Activated CD4-positive, CD25-positive, alpha-beta regulatory T cell treated with anti-CD3 and anti-CD28 coated beads, Interleukin-2, amount 50 U/mL, for 72 hours (primary cell): ENCODE measurements at places on chromosomes 5 and 9.

- DNase-seq = no peak
Measured at GRCh38 chr5:140112685-140113179, 1.2 kb upstream of the PURA start.

DNA sequence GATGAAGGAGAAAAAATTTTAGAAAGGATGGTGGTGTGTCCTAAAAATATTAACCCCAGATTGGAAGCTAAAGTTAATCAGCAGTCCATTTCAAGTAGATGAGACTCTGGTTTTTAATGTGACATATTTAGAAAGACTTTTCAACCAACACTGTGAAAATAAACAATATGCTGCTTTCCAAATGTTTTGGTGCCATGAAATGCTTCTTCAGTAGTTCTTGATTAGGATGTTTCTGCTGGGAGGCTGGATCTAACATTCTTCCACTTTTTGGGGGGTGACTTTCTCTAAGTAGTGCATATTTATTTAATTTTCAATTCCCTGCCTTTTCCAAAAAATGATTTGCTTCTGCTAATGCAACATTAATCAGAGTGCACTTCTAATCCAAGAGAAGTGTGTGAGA, 593.3 kb upstream of the DMAC1 start:
- DNase-seq = no peak

- no peak for DNase-seq
Measured at GRCh38 chr9:135796784-135797485, 95.0 kb downstream of the KCNT1 start.

- no peak for DNase-seq
Measured at GRCh38 chr9:130633336-130634190, 30.8 kb upstream of the PRDM12 start.

DNA sequence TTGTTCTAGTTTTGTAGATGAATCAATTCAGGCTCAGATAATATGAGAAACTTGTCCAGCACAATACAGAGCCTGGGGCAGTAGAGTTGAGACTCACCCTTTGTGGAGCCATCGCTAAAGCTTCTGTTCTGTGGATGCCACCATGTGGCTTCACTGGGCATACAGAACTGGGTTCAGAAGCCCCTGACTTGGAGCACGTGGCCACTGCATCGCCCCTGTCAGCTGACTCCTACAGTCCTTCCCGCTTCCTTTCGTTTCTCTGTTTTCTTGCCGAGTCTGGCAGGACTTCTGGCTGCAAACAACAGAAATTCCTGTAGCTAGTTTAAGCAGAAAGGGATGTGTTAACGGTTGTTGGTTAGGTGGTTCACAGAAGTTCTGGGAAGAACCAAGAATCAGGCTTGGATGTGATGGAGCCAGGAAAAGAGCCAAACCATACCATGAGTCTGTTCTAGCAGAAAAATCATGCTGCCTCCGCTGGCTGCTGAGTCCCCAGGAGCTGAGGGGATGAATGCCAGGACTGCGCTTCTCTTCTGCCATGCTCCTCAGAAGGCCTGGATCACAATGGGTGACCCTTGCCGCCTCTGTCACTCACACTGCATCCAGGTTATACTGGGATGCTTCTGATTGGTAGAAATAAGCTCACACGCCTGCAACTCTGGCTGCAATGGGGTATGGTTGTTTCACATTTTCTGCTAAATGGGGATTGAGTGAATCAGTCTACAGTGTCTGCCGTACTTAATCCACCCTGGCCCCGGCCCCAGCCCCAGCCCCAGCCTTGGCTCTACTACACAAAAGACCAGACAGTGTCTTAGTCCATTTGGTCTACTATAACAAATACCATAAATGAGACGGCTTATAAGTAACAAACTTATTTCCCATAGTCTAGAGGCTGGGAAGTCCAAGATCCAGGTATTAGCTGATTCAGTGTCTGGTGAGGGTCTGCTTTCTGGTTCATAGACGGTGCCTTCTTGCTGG, 262.5 kb downstream of the GOLPH3 start:
- no peak for DNase-seq

- DNase-seq = no peak
Measured at GRCh38 chr9:33750307-33750838, 45.0 kb upstream of the PRSS3 start.

DNA sequence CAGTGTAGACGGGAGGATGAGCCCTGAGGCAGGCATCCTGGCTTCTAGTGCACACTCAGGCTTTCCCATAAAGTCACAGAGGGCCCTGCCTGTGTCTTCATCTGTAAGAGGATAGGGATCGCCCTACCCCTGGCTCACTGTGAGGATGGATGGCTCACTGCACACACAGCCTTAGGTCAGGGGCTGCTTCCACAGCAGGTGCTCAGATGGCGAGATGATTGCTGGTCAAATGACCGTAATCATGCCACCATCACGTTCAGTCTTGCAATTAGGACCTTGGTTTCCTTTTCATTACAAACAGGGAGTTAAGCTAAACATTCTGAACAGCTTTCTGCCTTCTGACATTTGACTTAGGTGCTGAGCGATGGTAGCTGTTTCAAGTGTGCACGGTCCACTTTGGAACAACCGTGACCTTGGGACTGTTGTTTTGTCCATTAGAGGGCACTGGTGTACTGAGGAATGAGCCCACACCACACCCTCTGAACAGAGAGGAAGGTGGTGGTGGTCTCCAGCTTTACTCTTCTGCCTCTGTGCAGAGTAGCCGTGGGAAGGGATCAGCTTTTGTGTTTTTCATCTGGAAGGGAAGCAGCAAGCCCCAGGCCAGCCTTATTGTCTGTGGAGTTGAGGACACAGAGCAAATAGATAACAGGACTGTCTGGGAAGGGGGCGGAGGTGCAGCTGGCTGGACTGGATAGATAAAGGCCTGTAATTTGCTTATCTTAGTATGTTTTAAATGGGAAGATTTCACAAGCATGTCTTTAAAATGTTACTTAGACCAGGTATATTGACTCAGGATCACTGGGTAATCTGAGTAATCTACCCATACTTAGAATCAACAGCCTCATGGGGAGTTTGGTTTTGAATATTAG, 183.1 kb downstream of the TRIO start:
- DNase-seq = no peak

DNA sequence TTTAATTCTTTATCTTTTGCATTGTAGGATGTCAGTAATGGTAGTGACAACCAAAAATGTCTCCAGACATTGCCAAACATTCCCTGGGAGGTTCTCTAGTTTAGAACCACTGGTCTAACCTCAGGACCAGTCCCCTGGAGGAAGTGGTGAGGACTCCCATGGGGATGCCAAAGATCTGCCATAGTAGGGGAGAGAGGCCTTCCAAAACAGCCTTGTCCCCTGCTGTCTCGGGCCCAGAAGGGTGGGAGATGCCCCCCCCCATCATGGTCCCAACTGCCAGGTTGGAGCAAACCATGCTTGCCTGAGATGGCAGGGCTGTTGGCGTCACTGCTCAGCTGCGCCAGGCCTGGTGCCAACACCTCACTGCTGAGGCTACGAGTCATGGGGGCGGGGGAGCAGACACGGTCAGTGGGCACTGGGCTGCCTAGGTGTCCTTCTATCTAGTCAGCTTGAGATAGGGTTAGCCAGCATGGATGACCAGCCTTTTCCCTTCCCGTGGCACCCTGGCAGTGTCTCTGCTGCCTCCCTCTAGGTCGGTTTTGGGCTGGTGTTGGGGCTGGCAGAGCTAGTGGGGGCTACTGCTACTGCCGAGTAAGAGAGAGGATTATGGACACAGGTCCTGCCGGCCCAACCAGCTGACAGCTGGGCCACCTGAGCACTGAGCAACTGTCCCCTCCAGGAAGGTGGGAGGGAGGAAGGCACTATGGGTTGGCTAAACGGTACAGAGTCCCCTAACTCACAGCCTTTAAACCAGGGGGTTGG, 8.3 kb upstream of the CXXC5 start:
- no peak for DNase-seq

- DNase-seq = no peak
Measured at GRCh38 chr5:92459654-92460053, 1076.5 kb upstream of the ARRDC3 start.

- no peak for DNase-seq
Measured at GRCh38 chr9:106864373-106865143, 1.6 kb downstream of the ZNF462 start.

- no peak for DNase-seq
Measured at GRCh38 chr9:18114559-18115475, 359.1 kb upstream of the ADAMTSL1 start.

- DNase-seq = peak; percentile 74
Measured at GRCh38 chr5:179907556-179908324, at the start of gene TBC1D9B. Gene TBC1D9B (minus strand): TSS chr5:179907897. CDS start chr5:179907821, 76 bp downstream.

DNA sequence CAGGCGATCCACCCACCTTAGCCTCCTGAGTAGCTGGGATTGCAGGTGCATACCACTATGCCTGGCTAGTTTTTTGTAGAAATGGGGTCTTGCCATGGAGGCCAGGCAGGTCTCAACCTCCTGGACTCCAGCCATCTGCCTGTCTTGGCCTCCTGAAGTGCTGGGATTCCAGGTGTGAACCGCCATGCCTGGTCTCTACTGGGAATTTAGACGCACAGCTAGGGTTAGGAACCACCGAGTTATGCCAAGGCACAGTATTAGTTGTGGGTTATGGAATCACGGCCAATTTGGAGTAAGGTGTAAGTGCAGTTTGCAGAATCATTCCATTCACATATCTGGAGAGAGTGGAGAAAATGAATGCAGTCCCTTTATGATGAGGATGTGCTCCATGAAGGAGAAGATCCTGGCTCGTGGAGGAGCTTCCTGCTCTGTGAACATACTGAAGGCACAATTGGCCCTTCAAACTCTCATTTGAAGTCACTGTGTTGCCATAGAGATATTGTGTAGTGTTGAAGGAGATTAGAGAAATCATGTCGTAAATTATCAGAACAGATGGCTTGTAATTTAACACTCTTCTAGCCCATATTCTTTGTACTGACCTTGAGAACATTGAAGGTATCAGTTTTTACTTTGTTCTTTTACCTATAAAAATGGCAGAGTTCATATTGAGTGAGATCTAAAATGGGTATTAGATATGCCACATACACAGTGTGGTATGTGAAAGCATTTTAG, 18.8 kb downstream of the TRIO start:
- DNase-seq = no peak

DNA sequence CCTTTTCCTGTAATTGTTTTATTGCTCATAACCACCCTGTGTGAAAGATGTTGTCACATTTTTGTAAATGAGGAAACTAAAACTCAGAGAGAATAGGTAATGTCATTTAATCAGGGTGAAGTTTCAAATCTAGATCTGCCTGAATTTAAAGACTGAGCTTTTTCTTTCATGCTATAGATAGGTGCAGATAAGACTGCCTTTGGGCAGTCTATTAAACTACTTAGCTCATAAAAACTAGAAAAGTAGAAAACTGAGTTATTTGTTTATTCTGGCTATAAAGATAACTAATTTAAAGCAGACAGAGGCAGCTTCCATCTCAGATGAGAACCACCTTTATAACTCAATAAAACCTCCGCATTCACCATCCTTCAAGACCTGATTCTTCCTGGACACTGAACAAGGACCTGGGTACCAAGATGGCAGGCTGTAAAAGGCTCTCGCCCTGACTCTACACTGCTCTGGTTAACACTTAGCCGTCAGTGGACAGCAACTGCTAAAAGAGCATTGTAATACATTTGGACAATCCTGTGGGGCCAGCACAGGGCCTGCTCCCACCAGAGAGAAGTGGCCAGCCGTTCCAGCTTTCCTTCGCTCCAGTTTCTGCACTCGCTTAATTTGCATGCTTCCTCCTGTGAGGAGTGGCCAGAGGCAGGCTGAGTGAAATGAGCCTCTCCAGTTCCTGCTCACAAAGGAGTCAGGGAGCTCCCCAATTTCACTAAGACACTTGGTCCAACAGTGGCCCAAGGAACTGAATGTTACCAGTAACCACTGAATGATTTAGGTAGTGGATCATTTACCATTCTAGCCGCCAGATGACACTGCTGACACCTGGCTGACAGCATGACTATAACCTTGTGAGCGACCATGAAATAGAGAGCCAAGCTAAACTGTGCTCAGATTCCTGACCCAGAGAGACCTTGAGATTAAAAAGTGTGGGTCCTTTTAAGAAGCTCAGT, 566.4 kb downstream of the EFNA5 start:
- no peak for DNase-seq

- DNase-seq = no peak
Measured at GRCh38 chr5:145804701-145805100, 30.4 kb downstream of the PRELID2 start.

DNA sequence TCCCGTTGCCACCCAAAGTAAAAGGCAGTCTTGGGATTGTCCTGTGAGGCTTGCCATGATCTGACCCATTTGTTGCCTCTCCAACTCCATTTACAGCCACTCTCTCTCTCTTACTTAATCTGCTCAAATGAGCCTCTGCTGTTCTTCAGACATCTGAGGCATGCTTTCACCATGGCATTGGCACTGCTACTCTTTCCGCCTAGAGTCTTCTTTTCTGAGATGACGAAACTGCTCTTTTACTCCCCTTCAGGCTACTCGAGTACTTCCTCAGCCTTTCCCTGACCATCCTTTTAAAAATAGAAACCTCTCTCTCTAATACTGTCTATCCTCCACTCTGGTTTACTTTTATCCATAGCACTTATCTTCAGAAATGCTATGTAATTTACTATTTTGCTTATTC, 9.0 kb downstream of the FOCAD start:
- no peak for DNase-seq

- no peak for DNase-seq
Measured at GRCh38 chr9:134496413-134497282, 145.0 kb upstream of the COL5A1 start.

- no peak for DNase-seq
Measured at GRCh38 chr5:65563777-65564176, 681 bp downstream of the PPWD1 start.

DNA sequence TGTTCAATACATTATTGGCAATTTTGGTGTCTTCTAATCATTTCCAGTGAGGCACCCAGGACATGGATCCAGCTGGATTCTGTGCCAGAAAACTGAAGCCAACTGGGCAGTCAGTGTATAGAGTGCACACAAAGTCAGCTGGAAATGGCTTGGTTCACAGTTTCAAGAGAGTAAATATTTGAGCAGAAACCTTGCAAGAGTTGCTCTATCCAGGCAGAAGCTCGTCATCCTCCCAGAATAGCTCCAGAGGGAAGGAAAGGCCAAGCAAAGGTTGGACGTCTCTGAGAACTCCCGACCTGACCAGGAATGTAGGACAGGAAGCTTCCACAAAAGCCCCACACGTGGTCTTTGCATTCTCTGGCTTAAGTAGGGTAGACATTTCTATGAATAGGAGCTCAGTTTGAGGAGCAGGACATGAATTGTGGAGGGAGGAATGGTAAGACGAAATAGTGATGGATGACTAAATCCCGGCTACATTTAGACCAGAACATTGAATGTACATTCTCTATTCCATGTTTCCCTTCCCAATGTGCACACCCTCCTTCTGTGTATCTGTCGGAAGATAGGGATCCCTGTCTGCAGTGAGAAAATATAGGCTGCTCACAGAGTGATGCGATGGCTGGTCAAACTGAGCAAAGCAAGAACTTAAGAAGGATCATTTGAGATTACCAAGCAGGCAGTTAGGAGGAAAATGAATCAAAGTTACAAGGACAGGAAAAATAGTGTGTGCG, 72.7 kb upstream of the FCN2 start:
- no peak for DNase-seq

GRCh38 chr9:125902831-125903512, 155.8 kb downstream of the PBX3 start:
- DNase-seq = no peak

GRCh38 chr9:7103367-7103766, 345.6 kb downstream of the KDM4C start:
- DNase-seq = no peak
